Mucosa of descending colon (tissue), 3 donors: ENCODE measurements at places on chromosomes 12 and 14. TPM values are rescaled to one million over a fixed set of nuclear protein-coding genes. Genes with fewer than 3 reads are reported as not detected.

- DNase-seq, result no peak
These were observed 83.7 kb upstream of the ETV6 start for GRCh38 chr12:11565752-11566151.

GRCh38 chr12:15931590-15932053, 20.5 kb downstream of the DERA start:
- DNase-seq, result no peak

- no peak for DNase-seq
These were observed 22.1 kb downstream of the DMAC2L start for GRCh38 chr14:50334211-50334610.

Gene METAP2
- 51.5 TPM for total RNA-seq

DNA sequence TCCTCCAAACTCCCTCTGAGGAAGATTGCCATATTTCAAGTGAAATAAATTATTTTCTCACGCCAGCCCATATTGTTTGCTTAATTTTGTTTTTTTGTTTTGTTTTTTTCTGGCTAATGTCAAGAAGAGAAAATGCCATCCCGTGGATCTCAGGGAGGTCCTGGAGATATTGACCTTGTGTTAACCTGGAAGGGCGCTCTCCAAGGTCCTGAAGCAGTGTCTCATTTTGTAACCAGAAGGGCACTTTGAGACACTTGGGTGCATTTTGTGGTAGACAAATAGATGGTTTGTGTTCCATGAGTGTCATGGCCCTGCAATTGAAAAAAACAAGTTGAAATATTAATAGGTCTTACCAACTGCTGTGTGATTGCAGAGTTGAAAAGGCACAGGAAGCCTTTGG, 268.9 kb downstream of the SUDS3 start:
- DNase-seq, result no peak

DNA sequence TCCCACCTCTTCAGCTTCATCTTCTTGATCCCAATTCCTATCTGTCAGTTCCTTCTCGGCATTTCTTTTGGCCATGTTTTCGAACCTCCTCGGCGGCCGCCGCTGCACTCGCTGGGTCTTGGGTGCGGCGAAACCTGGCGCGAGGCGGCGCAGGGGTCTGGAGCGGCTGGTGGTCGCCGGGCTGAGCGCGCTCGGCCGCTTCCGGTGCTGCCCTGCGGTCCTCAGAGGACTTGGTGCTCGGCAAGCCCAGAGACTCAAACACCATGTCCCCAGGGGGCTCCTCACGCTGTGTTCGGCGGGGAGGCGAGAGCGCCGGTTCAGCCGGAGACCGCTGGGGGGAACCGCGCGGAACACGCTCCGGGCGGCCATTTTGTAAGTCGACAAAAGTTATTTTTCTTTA, 51.8 kb downstream of the PPP1R36 start:
- no peak for DNase-seq

Gene PRPF39
- total RNA-seq, result 35.4 TPM

Gene OVCH1
- total RNA-seq, result 0.70 TPM

GRCh38 chr12:110282300-110282860, 1.3 kb downstream of the ATP2A2 start:
- DNase-seq, result no peak

DNA sequence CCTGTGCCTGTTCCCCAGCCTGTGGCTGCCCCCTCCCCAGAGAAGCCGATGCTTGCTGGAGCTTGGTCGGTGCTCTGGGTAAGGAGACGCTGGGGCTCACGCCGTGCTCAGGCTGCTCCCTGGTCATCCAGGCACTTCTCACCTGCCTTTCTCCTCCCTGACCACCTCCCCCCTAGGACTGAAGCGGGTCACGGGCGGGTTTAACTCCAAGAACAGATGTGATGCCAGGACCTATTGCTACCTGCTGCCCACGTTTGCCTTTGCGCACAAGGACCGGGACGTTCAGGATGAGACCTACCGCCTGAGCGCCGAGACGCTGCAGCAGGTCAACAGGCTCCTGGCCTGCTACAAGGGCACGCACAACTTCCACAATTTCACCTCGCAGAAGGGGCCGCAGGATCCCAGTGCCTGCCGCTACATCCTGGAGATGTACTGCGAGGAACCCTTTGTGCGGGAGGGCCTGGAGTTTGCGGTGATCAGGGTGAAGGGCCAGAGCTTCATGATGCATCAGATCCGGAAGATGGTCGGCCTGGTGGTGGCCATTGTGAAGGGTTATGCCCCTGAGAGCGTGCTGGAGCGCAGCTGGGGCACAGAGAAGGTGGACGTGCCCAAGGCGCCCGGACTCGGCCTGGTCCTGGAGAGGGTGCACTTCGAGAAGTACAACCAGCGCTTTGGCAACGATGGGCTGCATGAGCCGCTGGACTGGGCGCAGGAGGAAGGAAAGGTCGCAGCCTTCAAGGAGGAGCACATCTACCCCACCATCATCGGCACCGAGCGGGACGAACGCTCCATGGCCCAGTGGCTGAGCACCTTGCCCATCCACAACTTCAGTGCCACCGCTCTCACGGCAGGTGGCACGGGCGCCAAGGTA, 8.4 kb upstream of the EP400 start:
- no peak for DNase-seq

GRCh38 chr12:54033106-54033979, 493 bp downstream of the HOXC5 start:
- no peak for DNase-seq

Gene OR6C6
- not detected for total RNA-seq
